Astrocyte (in vitro differentiated cells and primary cell): ENCODE measurements at places on chromosomes 7 and 10. TPM values are rescaled to one million over a fixed set of nuclear protein-coding genes. Genes with fewer than 3 reads are reported as not detected.
A peak's percentile ranks its signal among the peaks of the same experiment; 100 is the strongest.

The SKIDA1 gene
- total RNA-seq: 5.9 and 7.8 TPM in 2 replicates

The CALN1 gene
- total RNA-seq: not detected in 2 replicates

GRCh38 chr10:74176380-74177139 lies 25.5 kb downstream of the ADK start:
- DNase-seq: peak; percentile 86

DNA sequence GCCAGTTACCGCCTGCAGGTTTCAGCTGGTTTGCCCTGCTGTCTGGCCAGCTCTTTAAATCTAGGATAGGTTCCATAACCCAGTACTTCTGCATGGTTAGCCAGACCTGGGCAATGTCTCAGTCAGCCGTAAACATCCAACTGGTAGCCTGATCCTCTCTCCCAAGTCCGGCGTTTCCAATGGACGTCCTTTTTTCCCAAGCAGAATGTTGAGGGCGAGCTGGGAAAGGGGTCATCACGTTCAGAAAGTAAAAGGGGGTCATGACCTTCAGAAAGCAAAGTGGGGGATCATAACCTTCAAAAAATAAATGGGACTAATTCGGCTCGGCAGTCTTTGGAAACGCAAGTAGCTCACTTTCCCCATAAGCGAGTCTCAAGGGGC lies 430 bp downstream of the PON3 start:
- no peak for DNase-seq

The STEAP2 gene
- total RNA-seq: 2.3 and 3.4 TPM in 2 replicates

GRCh38 chr10:53952698-53953630 lies 848.1 kb downstream of the PCDH15 start:
- DNase-seq: no peak

DNA sequence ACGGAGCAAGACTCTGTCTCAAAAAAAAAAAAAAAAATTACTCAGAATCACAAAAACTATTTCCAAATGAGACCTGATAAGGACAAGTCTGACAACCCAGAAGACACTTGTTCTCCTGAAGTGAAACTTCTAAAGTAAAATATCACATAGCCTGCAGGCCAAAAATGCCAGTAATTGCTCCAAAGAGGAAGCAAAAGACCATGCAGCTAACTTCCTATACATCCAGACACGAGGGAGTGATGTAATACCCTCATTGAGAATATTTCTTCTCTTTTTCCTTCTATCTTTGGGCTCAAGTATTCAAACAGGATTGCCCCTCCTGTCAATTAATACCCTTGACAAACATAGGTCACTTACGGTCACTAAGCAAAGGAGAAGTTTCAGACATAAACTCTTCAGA lies 31.2 kb downstream of the ARMH3 start:
- DNase-seq: no peak

The OR6V1 gene
- not detected in 2 replicates for total RNA-seq

- no peak for DNase-seq
Observed at GRCh38 chr7:30382607-30383006, 96.0 kb downstream of the NOD1 start.

The PCLO gene
- total RNA-seq: 3.0 and 3.1 TPM in 2 replicates

GRCh38 chr10:93068411-93069244 lies 5.1 kb upstream of the CYP26A1 start:
- peak; percentile 47 for DNase-seq

- no peak for DNase-seq
Observed at GRCh38 chr7:110442381-110442837, 648.5 kb upstream of the LRRN3 start.

- DNase-seq: peak; percentile 80
Observed at GRCh38 chr10:24981161-24981710, 28.8 kb upstream of the PRTFDC1 start.

The GJC3 gene
- total RNA-seq: not detected in 2 replicates

DNA sequence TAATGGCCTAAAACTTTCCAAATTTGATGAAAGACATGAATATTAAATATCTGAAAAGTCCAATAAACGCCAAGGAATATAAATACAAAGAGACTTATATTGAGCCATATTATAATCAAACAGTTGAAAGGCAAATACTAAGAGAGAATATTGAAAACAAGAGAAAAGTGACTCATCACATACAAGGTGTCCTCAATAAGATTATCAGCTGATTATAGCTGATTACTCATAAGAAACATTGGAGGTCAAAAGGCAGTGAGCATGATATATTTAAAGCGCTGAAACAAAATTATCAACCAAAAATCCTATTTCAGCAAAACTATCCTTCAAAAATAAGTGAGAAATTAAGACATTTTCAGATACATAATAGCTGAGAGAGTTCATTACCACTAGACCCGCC lies 7.8 kb upstream of the NPC1L1 start:
- no peak for DNase-seq

- no peak for DNase-seq
Observed at GRCh38 chr7:150891740-150892139, 39.4 kb downstream of the AOC1 start.

GRCh38 chr10:82934429-82934828 lies 1059.4 kb downstream of the NRG3 start:
- DNase-seq: no peak

GRCh38 chr7:49483142-49483541 lies 290.3 kb upstream of the VWC2 start:
- no peak for DNase-seq

The INHBA gene
- 103 and 164 TPM in 2 replicates for total RNA-seq

DNA sequence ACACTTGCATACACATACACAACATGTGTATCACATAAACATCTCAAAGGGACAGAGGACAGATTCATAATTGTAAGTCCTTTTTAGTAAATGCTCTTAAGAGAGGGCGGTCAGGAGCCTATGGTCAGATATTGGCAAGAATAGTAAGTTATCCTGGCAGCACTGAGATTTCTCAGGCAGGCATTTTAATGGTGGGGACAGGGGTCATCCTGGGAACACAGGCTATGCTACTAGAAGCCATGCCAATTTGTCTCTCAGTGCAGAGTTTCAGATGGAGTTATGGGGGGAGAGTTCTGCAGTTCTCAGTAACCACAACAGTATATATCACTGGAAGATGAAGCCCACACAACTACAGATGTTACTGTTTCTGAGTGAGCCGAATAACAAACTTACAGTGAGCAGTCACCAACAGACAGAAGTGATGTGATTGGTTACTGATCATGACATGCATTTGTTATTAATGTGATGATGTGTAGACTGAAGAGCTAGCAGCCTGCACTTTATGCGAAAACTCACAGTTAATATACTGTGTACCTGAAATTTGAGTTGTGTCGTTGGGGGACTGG lies 16.4 kb downstream of the ZNF487 start:
- peak; percentile 2 for DNase-seq

The FBXO24 gene
- 0.17 and 0.52 TPM in 2 replicates for total RNA-seq

- DNase-seq: no peak
Observed at GRCh38 chr10:111561124-111561523, 484.3 kb downstream of the ADRA2A start.

DNA sequence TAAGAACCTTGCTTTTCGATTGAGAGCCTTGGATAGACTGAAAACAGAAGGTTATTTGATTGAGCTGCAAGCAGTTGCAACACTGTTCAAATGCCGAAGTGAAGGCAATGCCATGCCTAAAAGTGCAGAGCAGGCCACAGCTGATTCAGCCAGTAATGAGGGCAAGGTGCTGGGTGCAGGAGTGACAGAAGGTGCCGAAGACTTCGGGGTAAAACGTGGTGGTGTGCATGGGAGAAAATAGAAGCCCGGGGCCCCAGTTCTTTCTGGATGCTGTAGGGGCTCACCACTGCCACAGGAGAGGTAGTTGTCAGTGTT lies 43.6 kb upstream of the GATAD1 start:
- no peak for DNase-seq

The SPDYE2 gene
- not detected in 2 replicates for total RNA-seq

- no peak for DNase-seq
Observed at GRCh38 chr10:97321032-97321803, 2.1 kb downstream of the FRAT1 start.

- DNase-seq: no peak
Observed at GRCh38 chr7:19754521-19755116, 18.8 kb downstream of the TMEM196 start.

GRCh38 chr7:138282997-138283396 lies 177.1 kb upstream of the TRIM24 start:
- no peak for DNase-seq

DNA sequence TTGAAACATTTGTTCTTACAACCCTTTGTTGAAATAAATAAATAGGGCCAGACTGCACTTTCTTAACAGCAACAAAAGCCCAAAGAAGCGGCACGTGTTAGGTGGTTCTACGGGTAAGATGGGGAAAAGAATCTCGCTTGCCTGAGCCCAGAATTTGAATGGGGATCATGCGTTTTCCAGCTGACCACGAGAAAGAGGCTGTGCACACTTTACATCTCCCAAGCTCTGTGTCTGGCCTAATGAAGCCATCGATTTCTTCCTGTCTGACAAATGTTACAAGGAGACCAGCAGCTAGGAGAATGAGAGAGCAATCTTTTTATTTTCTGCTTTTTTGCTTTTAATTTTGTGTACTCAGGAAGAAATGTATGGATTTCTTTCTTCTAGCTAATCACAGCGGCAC lies 52.2 kb downstream of the FRMD4A start:
- no peak for DNase-seq

The FZD1 gene
- 5.4 and 6.8 TPM in 2 replicates for total RNA-seq

The GNGT1 gene
- total RNA-seq: not detected in 2 replicates

DNA sequence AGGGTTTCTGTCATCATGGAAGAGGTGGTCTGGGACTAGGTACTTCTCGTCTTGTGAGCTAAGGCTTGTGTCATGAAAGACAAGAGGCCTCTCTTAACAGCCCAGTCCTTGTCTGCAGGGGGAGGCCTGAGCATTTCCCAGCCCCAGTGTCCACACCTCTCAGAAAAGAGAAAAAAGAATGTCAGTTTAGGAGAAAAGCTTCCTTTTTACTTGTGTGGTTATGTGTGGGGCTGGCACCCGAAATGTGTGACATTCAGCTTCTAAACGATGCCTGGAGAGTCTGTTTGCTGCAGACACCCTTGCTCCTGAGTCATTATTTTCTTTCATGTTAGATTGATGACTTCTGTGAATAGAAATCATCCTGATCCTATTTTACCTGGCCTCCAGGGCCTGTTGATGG lies 67.4 kb downstream of the LANCL2 start:
- no peak for DNase-seq

The ATG9B gene
- 1.8 and 2.2 TPM in 2 replicates for total RNA-seq

The FGFR2 gene
- total RNA-seq: 10.6 and 11.8 TPM in 2 replicates

GRCh38 chr7:1226186-1226901 lies 6.3 kb upstream of the UNCX start:
- no peak for DNase-seq
